ENCODE measurements at places on chromosomes 2 and 18.

DNA sequence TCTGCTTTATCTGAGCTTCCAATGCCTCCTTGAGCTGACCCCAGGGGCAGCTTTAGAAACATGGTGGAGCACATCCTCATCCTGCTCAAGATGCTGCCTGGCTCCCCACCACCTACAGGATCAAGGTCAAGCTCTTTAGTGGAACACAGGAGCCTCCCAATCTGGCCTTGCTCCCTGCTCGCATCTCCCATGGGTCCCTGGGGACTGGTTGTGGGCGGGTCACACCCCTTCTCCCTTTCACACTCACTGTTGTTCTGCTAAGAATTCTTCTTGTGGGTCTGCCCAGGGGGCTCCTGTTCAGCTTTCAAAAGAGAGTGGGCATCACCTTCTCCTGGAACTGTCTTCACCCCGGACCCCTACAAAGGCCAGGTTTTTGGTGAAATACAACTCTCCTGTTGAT lies 8.4 kb upstream of the NT5DC4 start:
- DNase-seq, result no peak

DNA sequence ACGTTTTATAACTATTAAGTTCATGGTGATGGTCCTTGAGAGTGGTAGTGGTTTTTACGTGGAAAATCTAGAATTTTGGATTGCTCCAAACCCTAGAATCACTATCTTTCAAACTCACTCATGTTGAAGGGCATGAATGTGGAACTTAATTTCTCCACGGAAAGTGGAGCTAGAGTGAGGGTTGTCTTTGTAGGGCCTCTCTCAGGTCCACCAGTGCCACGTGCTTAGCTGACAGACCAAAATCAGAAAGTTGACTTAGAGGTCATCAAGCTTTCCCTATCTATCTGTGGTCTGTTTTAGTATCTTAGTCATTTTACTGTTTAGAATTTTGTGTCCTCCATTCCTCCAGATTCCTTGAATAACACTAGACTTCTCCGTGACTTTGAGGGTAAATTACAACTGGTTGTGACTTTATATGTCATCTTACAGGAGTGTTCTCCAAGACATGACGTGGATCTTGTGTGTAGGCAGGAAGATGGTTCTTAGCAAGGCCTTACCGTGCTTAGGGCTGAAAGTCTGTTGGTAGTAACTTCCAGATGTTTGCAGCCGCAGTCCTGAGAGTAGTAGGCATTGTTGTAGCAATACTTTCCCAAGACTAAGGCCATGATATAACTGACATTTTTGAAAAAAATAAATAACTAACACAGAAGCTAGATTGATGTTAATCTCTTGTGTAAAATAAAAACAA lies 26.8 kb downstream of the DIS3L2 start:
- DNase-seq, result no peak

DNA sequence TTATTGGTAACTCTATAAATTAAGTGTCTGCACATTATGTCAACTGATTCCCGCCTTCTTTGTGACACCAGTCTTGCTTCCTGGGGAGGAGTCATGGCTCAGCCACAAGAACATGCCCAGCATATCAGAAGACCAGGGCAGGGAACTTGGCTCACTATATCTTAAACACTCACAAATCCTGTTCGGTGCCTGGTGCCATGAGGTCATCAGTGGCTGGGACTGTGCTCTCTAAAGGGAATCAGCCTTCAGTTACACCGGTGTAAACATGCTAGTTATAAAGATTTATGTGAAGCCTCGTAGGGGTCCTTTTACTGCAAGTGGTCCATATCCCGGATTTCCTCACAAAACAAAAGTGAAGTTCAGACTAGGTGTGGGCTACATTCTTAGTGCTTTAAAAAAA lies 73.1 kb upstream of the ZNF521 start:
- no peak for DNase-seq

GRCh38 chr18:48607056-48607984 lies 68.5 kb downstream of the CTIF start:
- DNase-seq, result no peak

GRCh38 chr2:18797133-18797845 lies 207.9 kb upstream of the NT5C1B start:
- DNase-seq, result no peak

DNA sequence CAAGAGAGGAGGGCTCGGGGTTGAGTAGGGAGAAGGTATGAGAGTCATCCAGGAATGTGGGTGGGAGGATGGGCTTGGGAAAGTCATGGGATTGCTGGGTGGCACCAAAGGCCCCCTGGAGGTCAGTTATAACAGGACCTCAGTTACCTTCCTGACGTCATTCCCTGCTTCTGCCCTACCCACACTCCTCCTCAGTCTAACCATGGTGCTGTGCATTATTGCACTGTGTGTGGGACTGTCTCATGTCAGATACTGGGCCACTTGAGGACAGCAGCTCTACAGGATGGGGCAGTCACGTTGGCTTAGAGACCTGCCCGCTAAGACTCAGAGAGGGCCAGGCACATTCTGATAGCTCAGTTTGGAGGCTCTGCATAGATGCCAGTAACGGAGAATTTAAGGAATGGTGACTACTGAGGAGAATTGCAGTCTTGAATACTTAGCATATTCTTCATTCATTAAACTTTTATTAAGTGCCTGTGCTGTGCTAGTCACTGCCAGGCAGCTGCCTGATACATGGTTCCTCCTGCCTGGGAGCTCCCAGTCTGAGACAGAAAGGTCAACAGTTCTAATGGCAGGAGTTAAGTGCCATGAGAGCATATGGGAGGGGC lies 90.5 kb downstream of the LAMA3 start:
- no peak for DNase-seq

GRCh38 chr2:138514173-138514572 lies 12.6 kb downstream of the SPOPL start:
- DNase-seq, result no peak

DNA sequence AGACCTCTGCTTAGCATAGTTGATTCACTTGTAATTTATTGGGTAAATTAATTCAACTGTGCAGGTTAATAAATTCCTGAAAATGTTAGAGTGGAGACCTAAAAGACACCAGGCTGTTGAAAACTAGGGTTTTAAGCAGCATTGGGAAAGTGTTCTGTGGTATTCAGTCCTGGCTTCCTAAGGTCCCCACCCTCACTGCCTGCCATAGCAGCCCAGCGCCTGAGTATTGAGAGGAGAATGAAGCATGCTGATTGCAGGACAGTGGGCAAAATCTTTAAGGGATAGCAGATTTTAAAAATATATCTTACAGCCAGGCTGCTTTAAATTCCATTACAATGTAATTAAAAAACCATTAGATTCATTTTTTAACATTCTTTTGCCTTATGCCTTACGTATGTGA lies 20.6 kb downstream of the MEIS1 start:
- no peak for DNase-seq

DNA sequence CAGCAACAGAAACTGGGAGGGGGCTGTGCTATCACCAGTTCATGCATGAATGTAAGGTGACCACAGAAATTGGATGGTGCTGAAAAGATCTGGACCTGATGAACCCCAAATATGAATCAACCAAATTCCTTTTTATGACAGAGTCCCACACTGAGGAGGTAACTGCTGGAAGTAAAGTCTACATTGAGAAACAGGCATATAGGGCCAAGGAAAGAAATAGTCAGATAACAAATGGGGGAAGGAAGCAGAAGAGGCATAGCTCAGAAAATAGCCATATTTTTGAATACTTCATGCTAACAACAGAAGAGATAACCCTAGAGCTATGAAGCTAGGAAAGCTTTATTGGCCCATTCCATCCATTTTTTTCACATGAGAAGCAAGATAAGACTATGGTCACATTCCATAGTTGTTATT lies 25.8 kb downstream of the ZC3H6 start:
- DNase-seq, result no peak

DNA sequence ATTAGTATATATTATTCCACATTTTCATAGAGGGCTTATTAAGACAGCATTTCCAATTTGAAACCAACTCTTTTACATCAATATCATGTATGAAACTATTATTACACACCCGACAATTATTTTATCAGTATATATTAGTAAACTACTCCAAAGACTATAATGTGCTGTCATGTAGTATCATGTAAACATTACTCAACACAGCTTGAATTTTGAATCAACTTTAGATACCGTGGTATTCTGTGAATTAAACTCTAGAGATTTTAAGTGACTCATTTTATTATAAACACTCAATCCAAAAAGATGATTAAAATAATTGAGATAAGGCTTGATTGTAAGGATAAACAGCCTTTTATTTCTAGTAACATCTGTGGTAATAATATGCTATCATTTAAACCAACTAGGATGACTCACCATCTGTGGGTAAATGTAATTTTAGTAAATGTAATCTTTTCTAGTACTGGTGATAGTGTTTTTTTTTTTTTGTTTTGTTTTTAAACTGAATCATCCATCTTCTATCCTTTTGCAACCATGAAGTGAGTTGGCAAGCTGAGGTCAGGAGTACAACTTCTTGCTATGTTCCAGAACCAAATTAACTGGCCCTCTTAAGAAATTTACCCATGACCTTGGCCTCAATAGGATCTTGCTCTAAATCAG lies 144.3 kb upstream of the SMAD7 start:
- DNase-seq, result no peak

DNA sequence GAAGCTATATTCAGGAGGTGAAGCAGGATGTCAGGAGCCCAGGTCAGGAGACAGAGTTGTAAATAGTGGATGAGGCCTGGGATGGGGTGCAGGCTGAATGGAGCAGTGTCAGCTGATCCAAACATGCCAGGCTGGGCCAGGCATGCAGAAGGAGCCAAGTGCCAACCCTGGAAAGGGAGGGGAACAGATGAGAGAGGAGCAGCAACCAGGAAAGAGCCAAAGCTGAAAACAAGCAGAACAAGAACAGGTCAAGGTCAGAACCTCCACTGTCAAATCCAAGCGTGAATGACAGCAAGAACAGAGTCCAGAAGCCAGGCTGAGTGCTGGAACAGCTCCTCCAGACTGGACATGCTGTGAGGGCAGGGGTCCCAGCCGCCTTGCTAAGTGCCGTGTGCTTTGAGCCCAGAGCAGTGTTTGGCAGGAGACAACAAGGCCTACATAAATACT lies 49.2 kb upstream of the PPP1CB start:
- no peak for DNase-seq

DNA sequence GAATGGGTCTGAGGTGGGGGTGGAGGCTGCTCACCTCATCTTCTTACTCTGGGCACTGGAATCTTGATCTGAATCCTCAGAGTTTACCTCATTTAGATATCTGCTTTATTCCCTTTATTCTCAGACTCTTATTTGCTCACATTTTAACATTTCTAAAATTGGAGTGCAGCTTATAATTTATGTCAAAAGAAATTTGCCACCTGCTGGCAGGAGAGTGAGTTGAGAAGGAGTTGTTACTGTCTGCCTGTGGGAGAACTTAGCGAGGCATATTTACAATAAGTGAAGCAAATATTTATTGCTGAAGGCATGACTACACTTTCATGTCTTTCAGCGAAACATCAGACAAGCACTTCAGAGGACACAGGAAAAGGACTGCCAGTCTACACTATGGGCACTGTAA lies 16.4 kb upstream of the KIAA2012 start:
- DNase-seq, result no peak

GRCh38 chr2:175203621-175204496 lies 22.3 kb upstream of the ATP5MC3 start:
- no peak for DNase-seq

- no peak for DNase-seq
Measured at GRCh38 chr18:39713961-39714360, 2148.4 kb upstream of the CELF4 start.

GRCh38 chr18:75167759-75168618 lies 41.0 kb downstream of the PTGR3 start:
- no peak for DNase-seq

DNA sequence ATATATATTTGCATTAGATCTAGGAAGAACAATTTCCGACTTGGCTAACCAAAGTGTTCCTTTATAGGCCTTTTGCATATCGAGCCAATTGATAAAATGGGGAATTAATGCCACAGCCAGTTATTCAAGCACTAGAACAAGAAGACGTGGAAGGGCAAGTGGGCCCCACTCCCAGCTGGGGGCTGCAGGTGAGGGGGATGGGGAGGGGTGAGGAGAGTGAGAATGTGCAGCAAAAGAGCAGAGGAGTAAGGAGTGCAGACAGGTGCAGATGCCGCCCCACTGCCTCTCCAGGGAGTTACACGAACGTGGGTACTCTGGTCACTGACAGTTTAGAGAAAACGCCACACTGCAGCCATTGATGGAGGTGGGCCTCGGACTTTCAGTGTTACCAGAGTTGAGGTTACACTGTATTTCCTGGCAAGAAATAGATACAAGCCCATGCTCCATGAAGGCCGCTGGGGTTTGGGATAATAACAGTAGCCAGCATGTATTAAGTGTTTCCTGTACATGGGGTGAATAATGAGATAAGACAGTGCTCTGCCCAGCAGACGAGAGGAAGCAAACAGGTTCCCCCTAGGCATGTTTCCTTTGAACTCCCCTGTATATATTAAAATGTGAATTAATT lies 40.9 kb downstream of the GORASP2 start:
- DNase-seq, result no peak

DNA sequence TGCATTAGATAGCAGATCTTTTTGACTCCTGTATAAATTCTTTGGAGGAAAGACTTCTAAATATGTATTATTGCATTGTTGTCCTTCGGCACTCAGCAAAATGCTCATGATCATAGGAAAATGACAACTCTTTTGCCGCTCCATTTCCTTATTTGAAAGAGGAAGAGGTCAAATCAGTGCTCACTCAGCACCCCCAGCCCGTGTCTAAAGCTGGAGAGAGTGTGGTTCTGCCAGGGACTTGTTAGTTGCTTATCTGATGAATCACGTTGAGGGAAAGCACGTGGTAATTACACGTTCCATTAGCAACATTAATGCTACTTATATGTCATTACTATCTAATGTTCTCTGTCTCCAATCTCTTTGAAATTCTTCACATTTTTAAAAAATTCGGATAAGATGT lies 46.0 kb upstream of the MBP start:
- DNase-seq, result no peak

DNA sequence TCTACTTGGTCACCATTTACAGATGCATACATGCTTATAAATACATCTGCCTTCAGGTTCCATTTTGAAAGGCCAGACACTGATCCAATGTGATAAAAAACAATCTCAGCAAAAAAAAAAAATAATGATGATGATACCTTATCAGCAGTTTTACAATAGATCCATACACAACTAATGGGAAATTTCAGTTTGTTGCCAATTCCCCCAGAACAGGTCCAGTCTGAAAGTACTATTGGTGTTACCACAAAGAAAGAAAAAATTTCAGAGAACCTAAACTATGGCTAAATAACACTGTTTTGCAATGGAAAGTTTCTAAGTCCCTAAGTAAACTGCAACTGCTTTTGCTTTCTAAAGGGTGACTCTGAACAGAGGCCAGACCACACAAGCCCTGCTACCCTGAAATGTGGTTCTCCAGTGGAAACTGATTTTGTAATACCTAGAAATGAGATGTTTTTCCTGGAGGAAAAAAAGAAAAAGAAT lies 54.1 kb downstream of the LPIN2 start:
- DNase-seq, result no peak

- no peak for DNase-seq
Measured at GRCh38 chr2:223669453-223670225, 67.5 kb upstream of the SCG2 start.

Data from stimulated activated CD4-positive, alpha-beta T cell treated with anti-CD3 and anti-CD28 coated beads, Interleukin-1b, Interleukin-23, amount 100 ng/mL, for 1 hour (primary cell).